ENCODE measurements at places on chromosomes 5 and 9.

GRCh38 chr5:141664733-141665461, 13.7 kb upstream of the FCHSD1 start:
- peak; percentile 72 for DNase-seq

DNA sequence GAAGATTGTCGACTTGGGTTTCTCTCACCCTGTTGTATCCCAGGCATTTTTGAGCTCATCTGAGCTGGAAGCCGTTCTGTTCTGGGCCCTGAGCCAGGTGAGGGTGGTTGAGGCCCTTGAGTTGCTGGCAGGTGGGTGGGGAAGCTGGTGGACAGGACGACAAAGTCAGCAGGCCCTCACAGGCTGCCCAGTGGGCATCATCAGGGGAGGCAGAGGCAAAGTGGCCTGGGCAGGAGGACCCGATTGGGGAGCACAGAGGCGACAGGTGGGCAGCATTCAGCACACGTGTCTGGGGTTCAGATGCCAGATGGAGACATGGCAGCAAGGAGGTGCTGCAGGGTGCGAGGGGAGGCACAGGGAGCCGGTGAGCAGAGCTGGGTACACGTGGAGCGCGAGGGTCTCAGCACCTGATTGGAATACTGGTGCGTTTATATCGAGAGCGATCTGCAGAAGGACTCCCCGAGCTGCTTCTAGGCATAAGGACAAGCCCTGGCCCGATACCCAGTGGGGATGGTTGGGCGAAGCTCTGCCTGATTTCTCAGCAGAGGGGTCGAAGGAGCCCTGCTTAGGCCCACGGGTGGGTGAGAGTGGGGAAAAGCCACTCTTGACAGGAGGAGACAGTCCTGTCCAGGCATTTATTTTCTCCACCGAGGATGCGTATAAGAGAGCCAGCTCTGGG, 49.0 kb upstream of the SUSD3 start:
- no peak for DNase-seq

DNA sequence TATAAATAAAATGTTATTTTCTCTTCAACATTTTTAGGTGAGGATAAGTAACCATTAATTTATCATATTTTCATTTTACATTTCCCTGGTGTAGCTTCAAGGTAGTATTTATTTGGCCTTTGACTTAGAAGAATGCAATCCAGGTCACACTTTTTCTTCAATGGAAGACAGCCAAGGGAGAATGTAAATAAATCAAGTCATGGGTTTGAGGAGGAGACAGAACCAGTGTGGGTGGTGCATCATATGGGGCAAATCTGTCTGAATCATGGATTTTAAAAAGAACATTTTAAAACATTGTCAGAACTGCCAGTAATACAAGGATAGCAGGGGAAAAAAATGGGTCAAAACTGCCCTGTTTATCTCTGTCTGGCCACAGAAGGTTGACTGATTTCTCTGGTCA, 229.5 kb downstream of the FAM114A2 start:
- no peak for DNase-seq

GRCh38 chr9:72932619-72933018, 20.2 kb downstream of the ALDH1A1 start:
- no peak for DNase-seq

GRCh38 chr5:168575391-168576372, 3.5 kb downstream of the PANK3 start:
- DNase-seq = no peak

DNA sequence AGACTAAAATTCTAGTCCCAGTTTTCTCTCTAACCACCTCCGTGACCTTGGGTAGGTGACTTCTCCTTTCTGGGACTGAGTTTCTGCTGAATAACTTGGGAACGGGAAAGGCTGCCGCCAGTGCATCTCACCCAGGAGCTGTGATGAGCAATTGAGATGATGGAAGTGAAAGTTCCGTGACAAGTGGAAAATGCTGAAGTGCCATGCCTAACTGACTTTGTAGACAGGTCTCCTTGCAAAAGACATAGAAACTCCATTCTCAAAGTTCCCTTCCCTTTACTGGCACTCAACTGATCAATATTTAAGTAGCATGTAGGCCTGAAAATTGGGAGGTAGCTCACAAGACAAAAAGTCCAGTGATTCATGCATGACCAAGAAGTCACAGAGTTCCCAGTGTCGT, 6.3 kb upstream of the ADAM19 start:
- no peak for DNase-seq
